HT-29 (cell line): ENCODE measurements at places on chromosomes 5 and 9.

GRCh38 chr9:135218331-135219225, 131.1 kb downstream of the OLFM1 start:
- DNase-seq, result no peak

DNA sequence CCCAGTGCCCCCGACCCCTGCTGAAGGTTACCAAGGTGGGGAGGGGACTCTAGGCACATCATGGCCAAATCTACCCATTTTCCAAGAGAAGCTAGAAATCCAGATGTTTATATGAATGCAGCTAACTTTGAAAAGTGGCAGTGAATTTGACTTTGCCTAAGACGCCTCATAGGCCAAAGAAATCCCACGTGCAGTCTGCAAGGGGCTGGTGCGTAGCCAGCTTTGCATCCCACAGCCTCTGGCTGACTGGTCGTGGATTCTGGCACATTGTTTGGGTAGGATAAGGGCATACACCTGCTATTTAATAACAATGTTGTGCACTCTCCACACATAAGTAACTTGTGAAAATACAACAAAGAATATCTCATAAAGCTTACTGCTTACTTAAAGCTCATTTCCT, 3.5 kb upstream of the GADD45G start:
- DNase-seq, result no peak

DNA sequence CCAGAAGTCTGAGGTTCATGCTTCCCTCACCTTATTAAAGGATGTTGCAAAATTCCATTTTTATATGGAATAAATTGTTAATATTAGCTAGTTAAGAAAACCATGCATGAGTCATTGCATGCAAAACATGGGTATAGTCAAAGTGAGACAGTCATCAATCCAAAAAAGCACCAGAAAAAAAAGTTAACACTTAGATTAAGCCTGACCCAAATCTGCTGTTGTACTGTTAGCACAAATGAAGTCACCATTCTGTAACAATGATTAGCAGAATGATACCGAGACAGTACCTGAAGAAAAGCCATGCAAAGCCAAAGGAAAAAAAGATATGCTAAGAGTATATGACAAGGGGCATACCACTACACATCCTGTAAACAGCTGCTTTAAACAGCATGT, 49.5 kb downstream of the PKD2L2 start:
- no peak for DNase-seq

- DNase-seq, result peak; percentile 58
Observed at GRCh38 chr9:38641985-38642864, 21.8 kb upstream of the ANKRD18A start.

DNA sequence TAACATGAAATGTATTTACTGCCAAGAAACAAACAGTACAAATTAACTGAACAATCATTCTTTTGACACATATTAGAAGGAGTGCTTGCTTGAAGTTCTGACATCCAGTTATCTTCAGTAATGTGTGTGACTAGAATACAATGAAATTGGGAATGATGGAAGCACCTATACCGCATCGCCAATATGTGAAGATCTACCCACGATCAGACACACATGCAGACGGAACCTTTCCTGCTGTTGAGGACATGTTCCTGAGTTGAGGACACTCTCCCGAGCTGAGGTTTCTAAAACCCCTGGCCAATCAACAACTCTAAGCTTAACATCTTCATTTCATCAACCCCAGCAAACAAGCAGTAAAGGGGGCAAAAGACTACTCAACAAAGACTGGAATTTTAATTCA, at the start of gene OR13C3:
Gene OR13C3 (minus strand): TSS at position 101 of the 400 bp plus-strand sequence. CDS start 133 bp downstream, outside the sequence.
- no peak for DNase-seq

GRCh38 chr5:45110399-45110798, 301.7 kb downstream of the MRPS30 start:
- DNase-seq, result no peak

GRCh38 chr5:6583049-6583880, 49.6 kb downstream of the NSUN2 start:
- DNase-seq, result no peak

DNA sequence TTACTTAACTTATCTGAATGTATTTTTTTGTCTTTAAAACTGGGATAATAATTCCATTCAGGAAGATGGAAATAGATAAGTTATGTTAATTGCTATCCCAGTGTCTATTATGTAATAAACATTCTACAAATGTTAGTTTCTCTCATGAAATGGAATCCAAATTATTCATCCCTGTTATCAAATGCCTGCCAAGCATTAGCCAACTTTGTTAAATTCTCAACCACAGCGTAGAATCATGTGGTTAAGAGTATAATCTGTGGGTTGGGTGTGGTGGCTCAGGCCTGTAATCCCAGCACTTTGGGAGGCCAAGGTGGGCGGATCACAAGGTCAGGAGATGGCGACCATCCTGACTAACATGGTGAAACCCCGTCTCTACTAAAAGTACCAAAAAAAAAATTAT, 912.9 kb upstream of the SEMA6A start:
- DNase-seq, result no peak

DNA sequence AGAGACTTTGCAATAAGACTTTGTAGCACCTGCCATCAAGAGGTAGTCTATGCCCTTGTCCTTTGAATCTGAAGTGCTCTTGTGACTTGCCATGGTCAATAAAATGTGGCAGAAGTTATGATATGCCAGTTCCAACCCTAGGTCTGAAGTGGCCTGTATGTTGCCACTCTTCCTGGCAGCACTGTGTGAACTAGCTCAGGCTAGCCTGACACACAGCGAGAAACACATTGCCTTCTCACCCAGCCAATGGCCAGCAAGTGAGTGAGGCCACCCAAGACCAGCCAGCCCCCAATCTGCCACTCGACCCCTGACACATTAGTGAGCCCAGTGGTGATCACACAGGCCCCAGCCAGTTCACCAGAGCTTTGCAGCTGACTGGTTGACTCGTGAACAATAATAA, 52.7 kb upstream of the OSMR start:
- no peak for DNase-seq

- no peak for DNase-seq
Observed at GRCh38 chr5:147092044-147092443, 142.8 kb upstream of the STK32A start.

- DNase-seq, result peak; percentile 63
Observed at GRCh38 chr5:107282061-107282460, 388.7 kb downstream of the EFNA5 start.

- peak; percentile 26 for DNase-seq
Observed at GRCh38 chr5:91418158-91418557, 35.0 kb upstream of the ARRDC3 start.

GRCh38 chr9:36325081-36325828, 67.0 kb upstream of the GNE start:
- DNase-seq, result no peak

GRCh38 chr5:63145167-63145566, 566.5 kb downstream of the LRRC70 start:
- DNase-seq, result no peak

DNA sequence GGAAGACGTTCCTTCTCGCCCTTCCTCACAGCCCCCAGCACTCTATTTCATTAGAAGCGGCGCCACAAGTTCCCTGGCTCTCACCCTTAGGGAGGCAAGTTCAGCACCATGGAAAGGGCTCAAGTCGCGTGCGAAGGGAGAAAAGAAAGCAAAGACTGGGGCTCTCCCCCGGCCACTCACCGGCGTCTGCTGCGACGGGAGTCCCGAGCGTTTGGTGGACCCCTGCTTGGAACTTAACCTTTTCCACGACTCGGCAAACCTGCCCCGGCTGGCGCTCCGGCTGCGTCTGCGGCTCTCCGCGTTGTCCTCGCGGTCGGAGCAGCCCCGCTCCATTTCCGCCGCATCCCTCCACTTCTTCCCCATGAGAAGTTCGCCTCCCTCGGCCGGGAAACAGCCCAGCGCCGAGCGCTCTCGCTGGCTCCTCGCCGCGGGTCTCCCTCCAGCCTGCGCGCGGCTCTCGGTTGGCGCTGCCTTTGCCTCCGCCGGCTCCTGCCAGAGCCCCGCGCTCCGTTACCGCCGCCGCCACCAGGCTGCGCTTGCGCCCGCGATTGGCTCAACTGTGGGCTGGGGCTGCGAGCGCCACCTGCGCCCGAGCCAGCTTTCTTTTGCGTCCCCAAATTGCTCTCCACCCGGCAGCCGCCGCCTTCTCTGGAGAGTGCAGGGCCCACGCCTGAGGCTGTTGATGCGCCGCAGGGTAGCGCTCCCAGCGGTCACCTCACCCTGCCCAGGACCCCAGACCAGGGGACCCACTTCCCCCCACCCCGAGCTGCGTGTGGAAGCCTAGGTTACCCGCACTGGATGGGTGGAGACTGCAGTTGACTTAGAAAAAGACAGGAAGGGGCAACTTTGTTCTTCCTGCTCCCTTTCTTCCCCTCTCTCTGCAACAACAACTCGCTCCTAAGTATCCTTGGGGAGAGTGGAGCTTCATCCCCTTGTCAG, 321.6 kb downstream of the CEMIP2 start:
- DNase-seq, result no peak

DNA sequence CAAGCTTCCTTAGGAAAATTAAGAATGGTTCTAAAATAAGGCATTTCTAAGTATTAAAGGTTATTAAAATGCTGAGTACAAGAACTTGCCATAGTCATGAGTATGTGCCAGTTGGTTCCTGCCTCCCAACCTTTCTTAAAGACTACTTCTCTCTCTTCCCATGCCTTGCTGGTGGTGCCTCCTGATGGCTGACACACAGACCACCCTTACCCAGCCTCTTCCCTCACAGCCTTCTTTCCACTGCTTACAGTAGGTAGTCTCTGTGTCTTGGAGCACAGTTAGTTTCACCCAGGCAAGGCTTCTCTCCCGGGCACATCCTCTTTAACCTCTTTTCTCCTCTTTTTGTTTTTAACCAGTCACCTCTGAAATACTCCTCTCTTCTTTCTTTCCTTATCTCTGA, 20.6 kb upstream of the GPR150 start:
- DNase-seq, result no peak

GRCh38 chr5:109936996-109937395, 247.3 kb downstream of the MAN2A1 start:
- no peak for DNase-seq

GRCh38 chr9:20490246-20490834, 132.0 kb downstream of the MLLT3 start:
- DNase-seq, result no peak

- no peak for DNase-seq
Observed at GRCh38 chr5:89105836-89106235, 222.9 kb upstream of the MEF2C start.

GRCh38 chr9:136088939-136089696, 6.0 kb downstream of the NACC2 start:
- DNase-seq, result no peak

DNA sequence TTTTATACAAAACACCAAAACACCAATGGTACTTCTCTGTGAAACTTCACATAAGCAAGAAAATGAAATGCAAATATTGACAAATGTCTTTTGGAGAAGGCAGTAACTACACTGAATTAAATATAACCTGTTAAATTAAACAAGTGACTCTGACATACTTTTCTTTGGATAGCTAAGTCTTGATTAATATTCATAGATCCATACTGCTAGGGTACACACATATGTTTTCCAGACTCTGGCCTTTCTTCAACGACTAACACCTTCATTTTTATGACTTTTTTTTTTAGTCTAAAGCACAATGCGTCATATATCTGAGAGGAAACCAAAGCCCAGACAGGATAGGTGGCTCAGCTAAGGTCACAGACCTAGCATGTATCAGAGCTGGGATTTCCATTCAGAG, 263.7 kb downstream of the TENT4A start:
- DNase-seq, result no peak

DNA sequence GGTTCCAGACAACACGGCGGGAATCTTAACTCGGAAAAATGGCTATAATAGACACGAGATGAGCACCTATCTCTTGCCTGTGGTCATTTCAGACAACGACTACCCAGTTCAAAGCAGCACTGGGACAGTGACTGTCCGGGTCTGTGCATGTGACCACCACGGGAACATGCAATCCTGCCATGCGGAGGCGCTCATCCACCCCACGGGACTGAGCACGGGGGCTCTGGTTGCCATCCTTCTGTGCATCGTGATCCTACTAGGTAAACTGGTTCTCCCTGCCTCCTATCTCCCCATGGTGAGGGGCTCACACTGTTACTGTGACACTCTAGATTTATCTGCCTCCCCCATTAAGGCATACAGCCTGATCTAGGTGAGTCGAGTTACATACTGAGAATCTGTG, 124.2 kb downstream of the CDH6 start:
- DNase-seq, result no peak

- DNase-seq, result no peak
Observed at GRCh38 chr5:515273-515836, 8.9 kb downstream of the SLC9A3 start.

- no peak for DNase-seq
Observed at GRCh38 chr9:17635115-17635890, 56.4 kb downstream of the SH3GL2 start.

DNA sequence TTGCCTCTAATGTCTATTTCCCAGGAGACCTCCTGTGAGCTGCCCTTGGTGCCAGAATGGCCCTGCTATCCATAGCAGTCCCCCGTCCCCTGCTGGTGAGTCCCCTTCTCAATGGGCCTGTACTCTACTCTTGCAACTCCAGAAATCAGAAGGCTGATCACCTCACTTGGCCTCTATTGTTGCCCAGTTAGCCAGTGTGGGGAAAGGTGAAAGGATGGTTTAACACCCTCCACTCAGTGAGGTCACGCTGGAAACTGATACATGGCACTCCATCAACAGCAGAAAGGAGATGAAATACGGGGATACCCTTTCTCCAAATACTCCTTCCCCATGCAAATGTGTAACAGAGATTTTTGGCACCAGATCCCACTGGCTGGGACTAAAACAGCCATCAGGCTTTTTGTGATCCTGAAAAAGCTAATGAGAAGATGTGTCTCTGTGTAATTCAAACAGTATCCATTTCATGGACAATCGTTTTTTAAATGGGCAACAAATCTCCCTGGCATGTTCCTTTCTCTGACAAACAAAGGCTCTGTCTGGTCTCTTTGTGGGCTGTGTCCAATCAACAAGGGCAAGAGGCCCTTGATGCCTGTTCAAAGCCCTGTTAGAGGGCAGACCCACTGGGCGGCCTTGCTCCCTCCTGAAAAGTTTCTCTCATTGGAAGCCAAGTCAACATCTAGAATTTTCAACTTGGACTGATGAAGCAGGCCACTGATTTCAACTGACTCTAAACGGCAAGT, 343.7 kb downstream of the SPOCK1 start:
- no peak for DNase-seq

DNA sequence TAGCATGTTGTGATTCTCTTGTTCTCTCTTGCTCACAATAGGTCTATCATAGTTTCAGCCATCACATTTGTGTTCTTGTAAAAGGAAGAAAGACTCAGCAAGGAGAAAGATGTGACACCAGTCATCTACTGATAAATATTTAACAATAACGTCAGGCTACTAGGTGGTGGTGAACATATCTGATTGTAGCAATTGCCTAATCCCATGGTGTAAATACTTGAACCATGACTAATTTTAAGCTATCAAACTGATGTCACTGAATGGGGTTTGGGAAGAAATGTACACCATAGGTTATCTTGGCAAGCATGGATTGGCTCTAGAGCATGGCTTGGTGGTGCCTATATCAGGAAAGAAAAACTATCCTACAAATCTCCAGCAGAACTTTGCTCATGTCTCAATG, 16.6 kb downstream of the DMRTA1 start:
- no peak for DNase-seq

- DNase-seq, result no peak
Observed at GRCh38 chr5:148626986-148627385, 27.3 kb downstream of the HTR4 start.

GRCh38 chr5:170571875-170572852, 68.3 kb downstream of the KCNIP1 start:
- DNase-seq, result no peak
